Glomerular endothelial cell (primary cell): ENCODE measurements at places on chromosomes 7 and 10. TPM values are rescaled to one million over a fixed set of nuclear protein-coding genes. Genes with fewer than 3 reads are reported as not detected.

CDC14C gene
- total RNA-seq: not detected in 2 replicates

DNA sequence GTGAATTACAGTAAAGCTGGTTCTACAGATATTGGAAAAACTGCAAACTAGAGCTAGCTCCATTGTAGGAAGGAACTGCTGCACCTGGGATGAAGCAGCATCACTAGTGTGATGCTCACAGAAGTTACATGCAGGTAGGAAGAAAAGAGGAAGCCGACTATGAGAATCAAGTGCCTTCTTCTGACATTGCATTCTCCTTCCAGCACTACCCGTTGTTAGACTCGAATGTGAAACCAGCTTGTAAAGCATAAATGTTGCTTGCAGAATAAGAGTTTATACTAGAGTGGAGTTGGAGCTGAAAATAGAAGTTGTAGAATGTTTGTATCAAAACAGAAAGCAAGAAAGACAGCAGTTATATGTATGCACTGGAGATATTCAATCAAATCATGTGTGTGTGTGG lies 49.9 kb downstream of the TRIM24 start:
- no peak for DNase-seq

GRCh38 chr7:134298902-134299683 lies 17.6 kb downstream of the SLC35B4 start:
- no peak for DNase-seq

PDE1C gene
- total RNA-seq: 1.9 and 2.6 TPM in 2 replicates

GRCh38 chr7:128974241-128974934 lies 36.7 kb downstream of the IRF5 start:
- DNase-seq: no peak

MSMB gene
- not detected in 2 replicates for total RNA-seq

- no peak for DNase-seq
These were observed 8.4 kb downstream of the TLX1 start for GRCh38 chr10:101139421-101139911.

DNA sequence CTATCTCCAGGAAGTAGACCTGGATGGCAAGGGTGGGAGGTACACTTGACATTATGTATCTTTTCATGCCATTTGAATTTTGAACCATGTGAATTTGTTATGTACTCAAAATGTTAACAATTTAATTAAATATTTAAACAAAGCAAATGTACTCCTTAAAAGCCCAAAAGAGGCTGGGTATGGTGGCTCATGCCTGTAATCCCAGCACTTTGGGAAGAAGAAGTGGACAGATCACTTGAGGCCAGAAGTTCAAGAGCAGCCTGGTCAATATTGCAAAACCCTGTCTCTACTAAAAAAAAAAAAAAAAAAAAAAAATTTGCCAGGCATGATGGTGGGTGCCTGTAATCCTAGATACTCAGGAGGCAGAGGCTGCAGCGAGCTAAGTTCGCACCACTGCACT lies 136.9 kb upstream of the ASAH2 start:
- DNase-seq: no peak

- DNase-seq: no peak
These were observed 40.2 kb downstream of the ARL4A start for GRCh38 chr7:12727455-12728191.

DNA sequence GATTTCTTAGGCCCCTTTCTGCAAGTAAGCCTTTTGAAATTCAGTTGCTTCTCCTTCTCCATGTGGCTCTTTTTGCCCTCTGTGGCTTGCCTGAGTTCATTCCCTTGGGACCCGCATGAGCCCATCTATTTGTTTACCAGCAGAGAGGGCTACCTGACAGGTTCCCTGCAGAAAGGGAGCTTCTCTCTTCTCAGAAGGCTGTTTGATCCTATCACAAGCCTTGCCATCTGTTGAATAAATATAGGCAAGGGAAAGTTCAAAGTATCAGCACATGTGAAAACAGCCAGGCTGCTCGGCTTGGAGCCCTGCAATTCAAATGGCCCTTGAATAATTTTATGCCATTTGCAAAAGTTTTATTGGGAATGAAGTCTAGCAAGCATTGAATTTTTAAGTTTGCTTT lies 720.2 kb upstream of the FZD8 start:
- no peak for DNase-seq

- no peak for DNase-seq
These were observed 32.3 kb downstream of the PPIF start for GRCh38 chr10:79379512-79380124.

- no peak for DNase-seq
These were observed 653 bp upstream of the ADRB1 start for GRCh38 chr10:114042895-114043531.

GRCh38 chr10:48462482-48463020 lies 142.3 kb downstream of the ARHGAP22 start:
- no peak for DNase-seq

GRCh38 chr7:26319636-26320035 lies 28.0 kb downstream of the SNX10 start:
- DNase-seq: no peak

DNA sequence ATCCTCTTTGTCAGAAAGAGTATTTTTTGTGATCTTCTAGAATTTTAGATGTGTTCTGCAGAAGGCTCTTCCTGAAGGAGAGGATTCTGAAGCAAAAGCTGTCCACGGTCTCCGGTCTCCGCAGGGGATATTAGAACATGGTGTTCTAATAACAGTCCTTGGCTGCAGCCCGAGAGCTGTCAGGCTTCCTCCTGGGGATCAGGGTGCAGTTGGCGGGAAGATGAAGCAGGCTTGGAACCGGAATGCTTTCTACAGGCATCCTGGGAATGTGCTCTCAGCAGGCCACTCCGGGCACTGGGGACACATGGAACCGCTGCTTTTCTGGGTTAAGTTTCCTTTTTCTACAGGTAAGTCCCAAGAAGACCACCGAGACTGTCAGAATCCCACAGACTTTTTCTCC lies 118.6 kb upstream of the PARD3 start:
- DNase-seq: no peak

- DNase-seq: no peak
These were observed at the start of gene CTTNBP2 for GRCh38 chr7:117873310-117874190. Gene CTTNBP2, minus strand, starts transcription at chr7:117873441. Its CDS starts 26 bp downstream, at chr7:117873415.

NT5C2 gene
- total RNA-seq: 38.7 and 43.9 TPM in 2 replicates

CTTNBP2 gene
- total RNA-seq: 1.5 and 3.9 TPM in 2 replicates

- DNase-seq: no peak
These were observed 28.4 kb upstream of the LRRC18 start for GRCh38 chr10:48968036-48968435.

CBX3 gene
- total RNA-seq: 98.9 and 108 TPM in 2 replicates
